Inflammatory macrophage treated with lipopolysaccharide for 4 hours (primary cell): ENCODE measurements at places on chromosomes 2 and 18.
A peak's percentile ranks its signal among the peaks of the same experiment; 100 is the strongest.

DNA sequence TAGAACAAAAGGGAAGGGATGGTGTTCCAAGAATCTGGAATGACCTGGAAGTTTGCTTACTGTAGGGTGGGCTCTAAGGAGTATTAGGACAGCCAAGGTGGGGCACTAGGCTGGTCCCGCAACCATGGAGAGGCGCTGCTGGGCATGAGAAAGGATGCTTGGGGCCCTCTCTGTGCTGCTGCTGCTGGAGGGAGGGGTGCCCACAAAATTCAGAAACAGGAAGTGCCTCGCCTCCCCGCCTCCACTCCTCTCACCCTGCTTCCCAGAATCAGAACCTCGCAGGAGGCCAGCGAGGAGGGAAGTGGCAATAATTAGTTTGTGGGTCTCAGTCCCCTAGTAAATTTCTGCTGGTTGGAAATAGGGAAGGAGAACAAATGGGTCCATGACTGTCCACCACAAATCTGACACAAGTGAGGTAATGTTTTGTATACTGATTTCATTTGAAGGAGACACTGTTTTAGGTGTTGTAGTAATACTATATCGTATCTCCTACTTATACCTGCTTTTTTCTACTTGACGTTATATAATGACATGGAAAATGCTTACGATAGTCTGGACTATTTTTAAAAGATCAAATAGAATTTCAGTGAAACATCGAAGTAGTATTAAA lies 7.9 kb upstream of the PDCL3 start:
- DNase-seq: peak; percentile 49

GRCh38 chr2:69955029-69955428 lies 6.4 kb downstream of the ASPRV1 start:
- DNase-seq: no peak

DNA sequence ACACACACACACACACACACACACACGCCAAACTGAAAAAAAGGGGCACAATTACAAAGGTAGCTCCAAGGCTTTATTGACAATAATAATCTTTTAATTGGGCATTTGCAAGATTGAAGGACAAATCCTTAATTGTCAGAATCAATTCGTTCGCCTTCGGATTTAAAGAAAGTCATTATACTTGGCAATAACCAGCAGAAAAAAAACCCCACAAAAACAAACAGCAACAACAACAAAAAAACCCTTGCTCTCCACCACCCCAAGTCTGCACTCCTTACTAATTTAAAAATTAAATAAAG lies 1.8 kb upstream of the HOXD8 start:
- no peak for DNase-seq

DNA sequence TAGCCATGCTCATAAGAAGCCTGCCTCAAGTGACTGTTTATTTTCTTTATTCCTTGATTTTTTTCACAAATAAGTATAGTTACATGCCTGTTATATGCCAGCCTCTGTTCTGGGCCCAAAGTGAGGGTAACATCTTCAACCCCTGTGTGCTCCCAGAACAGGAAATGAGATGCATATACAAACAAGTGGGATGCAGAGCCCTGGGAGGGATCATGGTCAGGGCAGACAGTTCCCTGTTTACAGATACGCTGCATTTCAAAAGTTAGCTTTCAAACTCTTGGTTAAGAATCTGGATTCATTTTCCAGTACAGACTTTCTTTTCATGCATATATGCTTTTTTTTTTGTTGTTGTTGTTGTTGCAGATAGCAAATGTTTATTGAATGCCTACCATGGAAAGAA lies 24.4 kb downstream of the GPR39 start:
- DNase-seq: no peak

DNA sequence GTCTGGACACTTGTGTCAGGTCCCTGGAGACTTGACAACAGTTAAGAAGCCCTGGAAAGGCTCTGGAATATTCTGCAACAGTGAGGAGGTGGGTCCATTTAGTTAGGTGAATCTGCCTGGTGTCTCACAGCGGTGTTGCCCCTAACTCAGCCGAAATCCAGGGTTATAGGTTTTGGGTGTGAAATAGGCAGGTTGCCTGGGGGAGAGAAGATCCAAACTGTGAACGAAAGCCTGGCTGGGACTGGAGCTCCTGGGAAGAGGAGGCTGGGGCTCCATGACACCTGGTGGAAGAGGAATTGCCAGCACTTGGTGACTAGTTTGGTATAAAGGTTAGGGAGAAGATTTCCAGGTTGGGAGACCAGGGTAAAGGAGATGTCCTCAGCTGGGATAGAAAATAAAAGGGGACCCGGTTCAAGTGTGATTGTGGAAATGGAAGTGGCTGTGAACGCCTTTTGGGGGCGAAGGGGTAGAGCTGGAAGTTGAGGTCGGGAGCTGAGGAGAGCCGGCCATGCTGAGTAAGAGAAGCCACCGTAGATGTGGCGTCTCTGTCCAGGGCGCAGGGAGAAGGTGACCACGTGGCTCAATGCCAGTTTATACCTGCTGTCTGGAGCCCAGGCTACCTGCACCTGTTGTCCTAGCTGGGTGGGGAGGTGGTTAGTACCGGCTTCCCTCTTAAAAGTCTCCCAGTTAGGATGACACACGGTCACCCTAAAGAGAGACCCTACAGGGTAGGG lies 3.0 kb upstream of the GAREM2 start:
- DNase-seq: no peak

GRCh38 chr2:232102380-232102779 lies 140.9 kb downstream of the DIS3L2 start:
- no peak for DNase-seq

- DNase-seq: no peak
Observed at GRCh38 chr18:76263046-76264005, 231.7 kb downstream of the ZNF516 start.
